PC-3 (cell line): ENCODE measurements at places on chromosomes 1 and 21. TPM values are rescaled to one million over a fixed set of nuclear protein-coding genes. Genes with fewer than 3 reads are reported as not detected.

The CGN gene
- total RNA-seq, result 13.3 and 20.1 TPM in 2 replicates

The HCN3 gene
- total RNA-seq, result 1.8 and 1.9 TPM in 2 replicates

The USP21 gene
- 20.6 and 24.4 TPM in 2 replicates for total RNA-seq

The C1orf210 gene
- 10.4 and 17.8 TPM in 2 replicates for total RNA-seq

The C1orf116 gene
- 34.9 and 36.2 TPM in 2 replicates for total RNA-seq

The MTF2 gene
- 15.3 and 25.3 TPM in 2 replicates for total RNA-seq

The GBP4 gene
- 0.07 and 0.86 TPM in 2 replicates for total RNA-seq

The RPS6KC1 gene
- 21.1 and 22.3 TPM in 2 replicates for total RNA-seq

The GRIK1 gene
- not detected in 2 replicates for total RNA-seq

The SELENBP1 gene
- total RNA-seq, result 29.8 and 73.5 TPM in 2 replicates

The RIMKLA gene
- 3.5 and 4.5 TPM in 2 replicates for total RNA-seq

The ZBED6 gene
- 12.9 and 13.1 TPM in 2 replicates for total RNA-seq

The SPRR2E gene
- not detected in 2 replicates for total RNA-seq

The GPR153 gene
- 98.7 and 113 TPM in 2 replicates for total RNA-seq

The POU3F1 gene
- total RNA-seq, result not detected in 2 replicates

The SPSB1 gene
- 18.1 and 32.9 TPM in 2 replicates for total RNA-seq

The CSF1 gene
- 2.0 and 4.1 TPM in 2 replicates for total RNA-seq

The RIPPLY3 gene
- 10.0 and 11.4 TPM in 2 replicates for total RNA-seq

The HPDL gene
- total RNA-seq, result not detected in 2 replicates
